ENCODE measurements at places on chromosomes 3 and 15.

DNA sequence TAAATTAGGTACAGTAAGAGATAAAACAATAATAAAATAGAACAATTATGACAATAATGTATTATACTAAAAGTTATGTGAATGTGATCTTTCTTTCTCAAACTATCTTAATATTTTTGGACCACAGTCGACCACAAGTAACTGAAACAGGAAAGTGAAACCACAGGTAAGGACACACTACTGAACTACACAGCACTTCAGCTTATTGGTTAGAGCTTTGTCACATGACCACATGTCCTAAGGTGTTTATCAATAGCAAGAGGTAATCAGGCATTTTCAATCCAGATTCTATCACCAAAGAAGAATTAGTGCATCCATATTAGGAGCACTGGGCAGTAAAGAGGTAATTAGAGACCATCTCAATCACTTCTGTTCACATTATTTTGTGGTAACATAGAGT lies 392.8 kb downstream of the RSL24D1 start:
- no peak for DNase-seq

DNA sequence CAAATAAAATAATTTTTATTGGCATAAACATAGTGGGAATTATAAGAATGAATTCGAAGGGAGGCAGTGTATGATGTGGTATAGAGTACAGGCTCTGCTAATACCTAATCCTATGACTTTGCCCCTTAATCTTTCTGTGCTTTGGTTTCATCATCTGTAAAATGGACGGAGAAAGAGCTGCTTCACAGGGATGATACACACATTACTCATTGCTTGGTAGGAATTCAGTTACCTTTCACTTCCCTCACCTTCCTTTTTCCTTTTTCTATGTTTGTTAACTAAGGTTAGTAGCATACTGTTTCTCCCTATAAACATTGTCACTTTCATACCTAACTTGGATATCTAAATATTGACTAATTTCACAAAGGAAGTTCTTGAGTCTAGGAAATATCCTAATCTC lies 36.2 kb downstream of the LEKR1 start:
- DNase-seq: no peak

GRCh38 chr3:161275919-161276318 lies 54.8 kb downstream of the NMD3 start:
- no peak for DNase-seq

DNA sequence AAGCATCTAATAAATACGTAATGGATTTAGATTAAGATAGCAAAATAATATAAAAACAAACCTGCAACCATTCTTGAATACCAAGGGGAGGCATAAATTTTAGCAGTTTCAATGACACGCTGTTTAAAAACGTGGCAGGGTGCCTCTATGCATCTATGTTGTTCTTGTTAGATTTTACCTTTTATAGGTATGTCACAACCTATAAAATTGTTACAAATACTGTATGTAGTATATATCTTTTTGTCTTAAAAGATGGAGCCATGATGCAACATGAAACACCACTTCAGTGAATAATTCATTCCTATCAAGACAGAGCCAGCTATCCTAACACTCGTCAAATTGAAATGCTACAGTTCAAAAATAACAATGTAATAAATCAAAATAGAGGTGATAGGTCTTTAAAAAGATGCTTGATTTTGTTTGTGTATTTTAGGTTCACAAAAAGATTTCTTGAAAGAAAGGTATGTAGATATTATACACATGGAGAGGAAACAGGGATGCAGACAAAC lies 1059.2 kb downstream of the ROBO1 start:
- no peak for DNase-seq

DNA sequence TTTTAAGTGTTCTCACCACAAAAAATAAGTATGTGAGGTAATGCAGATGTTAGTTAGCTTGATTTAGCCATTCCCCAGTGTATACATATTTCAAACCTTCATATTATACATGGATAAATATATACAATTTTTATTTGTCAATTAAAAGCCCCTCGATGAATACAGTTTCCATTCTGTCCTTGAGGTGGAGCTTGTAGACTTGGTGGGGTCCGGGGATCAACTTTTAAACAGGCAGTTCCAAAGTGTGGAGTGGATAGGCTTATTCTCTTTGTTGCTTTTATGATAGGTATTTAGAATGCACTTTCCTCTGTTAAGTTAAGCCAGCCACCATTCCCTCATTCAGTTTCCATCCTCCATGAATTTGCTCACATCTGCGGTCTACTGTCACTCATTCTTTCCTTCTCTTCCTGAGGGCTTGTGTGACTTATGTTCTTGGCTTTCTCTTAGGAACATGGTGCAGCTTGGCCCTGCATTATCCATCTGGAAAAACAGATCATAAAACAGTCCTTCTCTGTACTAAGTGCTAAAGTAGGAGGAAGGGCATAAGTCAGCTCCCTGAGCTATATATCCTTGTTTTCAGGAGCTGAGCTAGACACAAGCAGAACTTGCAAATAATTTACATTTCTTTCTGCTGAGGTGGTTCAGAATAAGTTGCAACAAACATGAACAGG lies 149.1 kb downstream of the NFKBIZ start:
- no peak for DNase-seq

GRCh38 chr3:8963137-8963853 lies at the start of gene RAD18:
Gene RAD18 (minus strand): TSS chr3:8963472. CDS start chr3:8963385, 87 bp downstream.
- peak; percentile 86 for DNase-seq

GRCh38 chr3:45402138-45402537 lies 13.8 kb downstream of the LARS2 start:
- no peak for DNase-seq

- DNase-seq: no peak
Measured at GRCh38 chr15:27042230-27042629, 71.2 kb downstream of the GABRG3 start.

DNA sequence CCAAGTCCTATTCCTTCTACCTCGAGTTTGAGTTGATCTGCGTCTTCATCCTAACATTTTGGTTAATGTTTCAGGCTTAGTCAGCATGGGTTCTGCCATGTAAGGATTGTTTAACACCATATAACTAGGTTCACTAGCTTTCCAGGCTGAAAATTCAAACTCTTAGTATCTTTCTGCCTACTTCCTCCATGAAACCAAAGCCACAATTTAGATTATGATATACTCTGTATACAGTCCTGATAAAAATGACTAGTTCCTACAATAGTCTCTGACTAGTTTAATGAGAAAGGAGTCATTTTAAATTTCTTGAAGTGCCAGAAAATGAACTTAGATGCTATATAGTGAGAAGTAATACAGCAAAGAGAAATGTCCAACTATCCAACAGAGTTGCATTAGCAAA lies 6.6 kb upstream of the BTLA start:
- no peak for DNase-seq

DNA sequence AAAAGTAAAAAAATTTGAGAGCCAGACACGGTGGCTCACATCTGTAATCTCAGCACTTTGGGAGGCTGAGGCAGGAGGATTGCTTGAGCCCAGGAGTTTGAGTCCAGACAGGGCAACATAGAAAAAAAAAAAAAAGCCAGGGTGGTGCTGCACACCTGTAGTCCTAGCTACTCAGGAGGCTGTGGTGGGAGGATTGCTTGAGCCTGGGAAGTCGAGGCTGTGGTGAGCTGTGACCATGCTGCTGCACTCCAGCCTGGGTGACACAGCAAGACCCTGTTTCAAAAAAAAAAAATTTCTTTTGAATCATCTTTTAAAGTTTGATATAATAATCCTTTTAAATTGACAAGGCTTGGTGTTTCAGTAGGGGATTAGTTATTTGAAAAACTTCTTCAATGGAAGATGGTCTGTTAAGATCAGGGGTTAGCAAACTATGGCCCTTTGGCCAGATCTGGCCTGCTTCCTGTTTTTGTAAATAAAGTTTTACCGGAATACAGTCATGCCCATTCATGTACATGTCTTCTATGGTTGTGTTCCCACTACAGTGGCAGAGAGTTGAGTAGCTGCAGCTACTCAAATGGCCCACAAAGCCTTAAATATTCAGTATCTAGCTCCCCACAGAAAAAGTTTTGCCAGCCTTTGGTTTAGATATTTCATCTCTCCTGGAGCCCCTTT lies 28.9 kb downstream of the CDAN1 start:
- DNase-seq: no peak

- DNase-seq: no peak
Measured at GRCh38 chr3:197508461-197508860, 47.3 kb downstream of the BDH1 start.

DNA sequence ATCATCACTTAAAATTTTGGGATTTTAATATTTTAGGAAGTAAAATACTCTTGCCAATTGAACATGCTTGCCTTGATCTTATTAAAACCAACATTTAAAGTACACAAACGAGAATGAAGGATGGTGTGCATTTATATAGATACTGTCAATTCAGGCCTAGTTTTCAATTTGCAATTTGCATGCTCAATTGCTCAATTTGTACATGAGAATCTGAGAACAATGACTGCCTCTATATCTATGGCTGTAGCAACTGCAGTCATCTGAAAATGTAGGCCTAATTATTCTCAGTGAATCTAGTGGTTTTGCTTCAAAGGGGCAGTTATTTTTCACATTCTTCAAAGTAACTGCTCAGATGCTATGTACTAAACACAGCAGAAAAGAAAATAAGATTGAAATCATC lies 18.8 kb downstream of the ZBBX start:
- DNase-seq: no peak

- no peak for DNase-seq
Measured at GRCh38 chr15:58590926-58591325, 158.6 kb downstream of the ADAM10 start.

- DNase-seq: no peak
Measured at GRCh38 chr15:41838400-41838897, at the start of gene PLA2G4B. Gene PLA2G4B (plus strand): TSS chr15:41838847. CDS start chr15:41838914, 67 bp downstream.

DNA sequence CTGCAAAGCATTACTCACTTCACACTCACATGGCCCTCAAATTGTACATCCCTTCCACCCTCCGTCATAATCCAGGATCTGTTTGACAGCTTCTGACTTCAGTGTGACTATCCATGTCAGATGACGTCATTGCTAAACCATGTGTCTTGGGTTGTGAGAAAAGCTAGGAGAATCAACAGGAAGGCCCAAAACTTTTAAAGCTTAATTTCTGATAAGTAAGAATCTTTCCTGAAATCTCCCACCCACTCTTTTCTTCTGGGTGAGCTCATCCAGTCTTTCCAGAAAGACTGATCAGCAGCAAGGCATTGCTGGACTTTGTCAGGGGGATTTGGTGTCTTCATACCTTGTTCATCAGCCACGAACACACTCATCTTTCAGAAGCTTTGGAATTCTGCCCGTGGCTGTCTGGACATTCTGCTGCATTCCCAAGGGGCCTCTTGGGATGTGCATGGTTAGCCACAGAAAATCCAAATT lies 11.5 kb upstream of the LMCD1 start:
- DNase-seq: peak; percentile 84

- no peak for DNase-seq
Measured at GRCh38 chr15:73325191-73325861, 43.4 kb downstream of the HCN4 start.

- no peak for DNase-seq
Measured at GRCh38 chr3:131048030-131048429, 21.4 kb downstream of the NEK11 start.

DNA sequence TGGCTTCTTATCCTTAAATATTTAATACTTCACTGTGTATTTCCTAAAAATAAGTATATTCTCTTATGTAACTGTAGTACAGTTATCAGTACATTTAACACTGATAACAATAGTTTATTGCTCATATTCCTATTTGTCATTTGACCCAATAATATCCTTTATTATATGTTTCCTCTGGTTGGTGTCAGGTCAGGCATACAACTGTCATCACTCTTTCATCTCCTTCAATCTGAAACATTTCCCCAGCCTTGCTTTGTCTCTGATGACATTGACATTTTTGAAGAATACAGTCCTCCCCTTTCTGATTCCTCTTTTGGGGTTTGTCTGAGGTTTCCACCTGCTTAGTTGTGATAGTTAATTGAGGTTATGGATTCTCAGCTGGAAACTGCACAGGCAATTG lies 27.8 kb downstream of the PLEKHO2 start:
- no peak for DNase-seq

DNA sequence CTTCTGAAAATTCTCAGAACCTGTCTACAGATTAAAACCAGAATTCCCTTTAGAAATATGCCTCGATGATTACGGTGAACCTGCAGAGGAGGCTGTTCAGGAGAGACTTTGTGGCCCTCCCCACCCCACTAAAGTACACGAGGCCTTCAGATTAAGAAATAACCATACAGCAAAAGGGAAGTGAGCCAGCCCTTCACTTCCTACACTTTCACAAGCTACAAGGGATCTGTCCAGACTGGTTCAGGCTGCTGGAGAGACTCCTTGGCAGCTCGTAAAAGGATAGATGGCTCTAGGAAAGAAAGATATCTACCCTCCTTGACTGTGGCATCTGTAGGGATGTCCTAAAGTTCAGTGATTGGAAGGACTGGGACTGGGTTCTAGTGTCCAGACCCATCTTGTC lies 102.6 kb downstream of the ALDH1A2 start:
- DNase-seq: no peak

DNA sequence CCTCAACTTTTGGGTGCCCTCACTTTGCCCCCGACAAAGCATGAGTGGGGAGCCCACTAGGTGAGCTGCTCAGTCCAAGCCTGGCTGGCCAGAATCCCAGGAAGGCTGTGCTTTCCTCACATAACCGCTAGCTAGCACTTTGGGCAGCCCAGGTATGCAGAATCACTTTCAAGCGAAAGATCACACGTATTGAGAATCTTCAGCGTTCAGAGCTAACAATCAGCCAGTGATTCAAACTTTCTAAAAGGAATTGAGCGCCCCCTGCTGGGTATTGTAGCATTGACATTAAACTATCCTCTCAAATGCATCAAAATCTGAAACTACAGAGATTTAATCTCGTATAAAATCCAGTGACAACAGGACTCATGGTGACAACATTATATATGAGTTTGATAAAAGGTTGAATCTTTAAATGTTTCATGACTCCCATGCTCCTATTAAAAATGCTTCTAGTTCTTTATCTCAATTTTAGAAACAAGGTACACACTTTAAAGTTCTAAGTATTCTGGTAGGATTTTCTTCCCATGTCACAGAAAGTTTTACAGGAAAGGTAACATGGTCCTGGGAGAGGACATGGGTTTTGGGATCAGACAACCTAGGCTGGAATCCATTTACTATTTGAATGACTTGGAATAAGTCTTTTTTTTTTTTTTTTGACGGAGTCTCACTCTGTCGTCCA lies 11.8 kb downstream of the ANAPC13 start:
- peak; percentile 86 for DNase-seq

DNA sequence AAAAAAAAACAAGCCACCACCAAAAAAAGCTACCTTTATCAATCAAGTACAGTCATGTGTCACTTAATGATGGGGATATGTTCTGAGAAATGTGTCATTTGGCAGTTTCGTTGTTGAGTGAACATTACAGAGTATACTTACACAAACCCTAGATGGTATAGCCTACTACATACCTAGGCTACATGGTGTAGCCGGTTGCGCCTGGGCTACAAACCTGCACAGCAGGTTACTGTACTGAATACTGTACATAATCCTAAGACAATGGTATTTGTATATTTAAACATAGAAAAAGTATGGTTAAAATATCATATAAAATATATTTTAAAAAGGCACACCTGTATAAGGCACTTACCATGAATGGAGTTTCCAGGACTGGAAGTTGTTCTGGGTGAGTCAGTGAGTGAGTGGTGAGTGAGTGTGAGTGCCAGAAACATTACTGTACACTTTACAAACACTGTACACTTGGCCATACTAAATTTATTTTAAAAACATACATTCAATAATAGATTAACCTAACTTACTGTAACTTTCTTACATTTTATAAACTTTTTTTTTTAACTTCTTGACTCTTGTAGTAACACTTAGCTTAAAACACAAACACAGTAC lies 25.9 kb upstream of the JMJD7 start:
- DNase-seq: no peak

- no peak for DNase-seq
Measured at GRCh38 chr15:74589826-74590225, 25.8 kb upstream of the CLK3 start.

Data from amniotic stem cell (primary cell).